IPS DF 19.7 (cell line): ENCODE measurements at places on chromosomes 11 and 22.

- no peak for DNase-seq
Observed at GRCh38 chr11:119540370-119541125, 117.6 kb upstream of the THY1 start.

- no peak for DNase-seq
Observed at GRCh38 chr11:105449100-105449734, 160.7 kb upstream of the GRIA4 start.

- no peak for DNase-seq
Observed at GRCh38 chr22:26993886-26994285, 336.5 kb downstream of the MIAT start.

- DNase-seq, result no peak
Observed at GRCh38 chr11:69657911-69658625, 17.1 kb downstream of the LTO1 start.
